ENCODE measurements at places on chromosomes 3 and 15.

- no peak for DNase-seq
Measured at GRCh38 chr3:31550452-31551251, 17.9 kb downstream of the STT3B start.

GRCh38 chr3:169448501-169448900 is 215.0 kb downstream of the MECOM start:
- no peak for DNase-seq

DNA sequence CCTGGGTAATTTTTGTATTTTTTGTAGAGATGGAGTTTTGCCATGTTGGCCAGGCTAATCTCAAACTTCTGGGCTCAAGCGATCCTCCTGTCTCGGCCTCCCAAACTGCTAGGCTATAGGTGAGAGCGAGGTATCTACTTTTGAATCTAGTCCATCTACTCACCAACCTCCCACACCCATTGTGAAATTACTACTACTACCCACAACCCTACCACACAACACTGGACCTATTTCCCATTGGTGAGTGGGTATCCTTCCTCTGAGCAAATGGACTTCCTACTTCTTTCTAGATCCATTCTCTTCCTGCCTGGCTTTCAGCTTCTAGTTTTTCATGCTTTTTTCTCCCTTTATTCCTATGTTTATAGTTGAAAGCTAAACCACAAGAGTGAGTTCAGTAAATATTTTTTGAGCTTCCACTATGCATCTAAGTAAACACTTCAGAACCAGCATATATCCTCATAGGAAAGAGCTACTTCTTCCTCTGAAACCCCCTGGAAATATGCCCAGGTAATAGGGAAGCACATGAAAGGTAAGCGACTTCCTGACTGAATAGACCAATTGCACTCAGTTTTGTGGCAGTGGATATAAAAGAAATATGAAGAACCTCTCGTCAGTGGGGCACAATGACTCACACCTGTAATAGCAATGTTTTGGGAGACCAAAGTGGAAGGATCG is 39.1 kb downstream of the MYO1E start:
- no peak for DNase-seq

GRCh38 chr3:541062-541801 is 344.7 kb downstream of the CHL1 start:
- DNase-seq: no peak

DNA sequence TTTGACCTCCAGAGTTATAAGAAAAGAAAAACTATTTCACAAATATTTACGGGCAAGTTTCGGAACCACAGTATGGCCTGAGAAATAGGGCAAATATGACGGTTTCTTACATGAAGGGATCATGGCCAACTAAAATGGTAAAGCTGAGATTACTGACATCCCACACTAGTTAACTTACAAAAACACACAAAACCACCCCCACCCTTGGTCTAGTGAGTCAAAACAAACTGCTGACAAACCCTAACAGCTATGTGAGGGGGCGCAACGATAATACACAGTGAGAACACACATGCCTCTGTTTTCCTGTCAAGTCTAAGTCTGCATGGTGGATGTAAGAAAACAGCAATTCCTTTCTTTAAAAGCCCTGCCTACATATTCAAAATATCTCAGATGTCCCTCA is 32.3 kb downstream of the CBLB start:
- no peak for DNase-seq

- DNase-seq: no peak
Measured at GRCh38 chr3:122132949-122133540, 50.4 kb upstream of the CASR start.

- no peak for DNase-seq
Measured at GRCh38 chr15:77836121-77836692, 203.5 kb upstream of the LINGO1 start.

DNA sequence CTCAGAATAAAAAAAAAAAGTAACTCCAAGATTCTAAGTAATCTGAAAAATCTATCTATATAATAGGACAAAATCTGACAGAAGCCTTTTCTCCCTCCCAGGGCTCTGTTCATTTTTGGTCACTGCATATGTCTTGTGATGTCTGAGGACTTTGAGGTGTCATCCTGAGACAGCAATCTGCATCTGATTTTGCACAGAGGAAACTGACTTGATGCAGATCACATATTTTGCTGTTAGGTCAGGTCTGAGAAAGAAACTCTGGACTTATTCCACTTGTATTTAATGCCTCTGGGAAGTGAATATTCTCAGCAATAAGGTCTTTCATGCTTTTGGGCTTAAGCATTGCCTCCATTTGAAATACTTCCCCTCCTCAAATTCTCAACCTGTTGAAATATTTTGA is 295.2 kb upstream of the THBS1 start:
- DNase-seq: no peak

GRCh38 chr3:88997260-88997659 is 110.2 kb upstream of the EPHA3 start:
- no peak for DNase-seq

DNA sequence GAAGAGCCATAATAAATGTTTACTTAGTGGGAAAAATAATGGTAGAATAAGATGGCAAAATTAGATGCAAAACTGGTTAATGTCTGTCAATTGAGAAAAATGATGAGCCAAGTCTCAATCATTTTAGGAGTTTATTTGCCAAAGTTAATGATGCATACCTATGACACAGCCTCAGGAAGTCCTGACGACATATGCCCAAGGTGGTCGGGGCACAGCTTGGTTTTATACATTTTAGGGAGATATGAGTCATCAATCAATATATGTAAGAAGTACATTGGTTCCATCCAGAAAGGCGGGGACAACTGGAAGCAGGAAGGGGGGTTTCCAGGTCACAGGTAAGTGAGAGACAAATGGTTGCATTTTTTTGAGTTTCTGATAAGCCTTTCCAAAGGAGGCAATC is 31.5 kb downstream of the CLEC3B start:
- DNase-seq: no peak

DNA sequence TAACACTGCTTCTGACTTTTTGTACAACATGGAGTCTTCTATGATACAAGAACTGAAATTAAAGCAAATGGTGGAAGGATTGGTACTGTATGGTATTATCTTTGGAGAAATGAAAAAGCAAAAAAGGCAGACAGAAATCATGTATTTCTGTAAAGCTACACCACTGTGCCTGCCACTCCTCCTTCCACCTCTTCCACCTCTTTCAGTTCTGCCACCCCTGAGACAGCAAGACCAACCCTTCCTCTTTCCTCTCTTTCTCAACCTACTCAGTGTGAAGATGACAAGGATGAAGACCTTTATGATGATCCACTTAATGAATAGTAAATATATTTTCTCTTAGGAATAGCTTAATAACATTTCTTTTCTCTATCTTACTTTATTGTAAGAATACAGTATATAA is 57.0 kb downstream of the CD200 start:
- no peak for DNase-seq

Data from NCI-H1417 treated with DMSO at 0.1 percent for 48 hours (cell line).